Activated CD4-positive, alpha-beta T cell treated with anti-CD3 and anti-CD28 coated beads, Interleukin-2, amount 10 ng/mL, durations not matched to agents 7 days and 5 days (primary cell): ENCODE measurements at places on chromosomes 3 and 15.

DNA sequence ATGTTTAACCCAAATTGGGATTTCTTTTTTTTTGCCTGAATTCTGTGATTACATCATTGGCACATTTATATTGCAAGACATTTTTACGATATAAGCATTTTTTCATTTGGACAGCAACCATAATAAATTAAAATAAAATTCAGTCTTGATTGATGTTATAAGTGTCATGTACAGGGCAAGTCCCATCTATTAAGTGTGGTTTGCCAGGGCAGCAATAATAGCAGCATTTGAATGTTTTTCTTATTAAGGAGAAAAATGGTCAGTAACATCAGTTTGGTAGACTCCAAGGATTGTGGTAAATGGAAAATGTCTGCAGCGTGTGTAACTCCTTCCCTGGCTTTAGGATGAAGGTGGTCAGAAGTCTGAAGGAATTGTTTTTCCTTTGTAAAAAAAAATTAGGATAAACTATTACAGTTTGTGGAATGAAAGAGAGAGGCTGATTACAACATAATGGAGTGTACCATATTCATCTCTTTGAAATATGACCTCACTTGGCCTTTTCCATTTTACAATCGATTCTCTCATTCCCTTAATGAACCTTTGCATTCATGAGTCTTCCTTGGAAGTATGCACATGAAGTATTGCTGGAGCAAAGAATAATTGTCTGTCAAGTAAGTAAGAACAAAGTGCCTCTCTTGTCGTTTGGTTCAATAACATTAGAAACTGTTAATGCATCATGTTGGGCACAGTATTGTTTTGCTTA lies 405.4 kb upstream of the THRB start:
- DNase-seq = no peak

GRCh38 chr3:144652573-144652972 lies 681.0 kb downstream of the DIPK2A start:
- DNase-seq = no peak

DNA sequence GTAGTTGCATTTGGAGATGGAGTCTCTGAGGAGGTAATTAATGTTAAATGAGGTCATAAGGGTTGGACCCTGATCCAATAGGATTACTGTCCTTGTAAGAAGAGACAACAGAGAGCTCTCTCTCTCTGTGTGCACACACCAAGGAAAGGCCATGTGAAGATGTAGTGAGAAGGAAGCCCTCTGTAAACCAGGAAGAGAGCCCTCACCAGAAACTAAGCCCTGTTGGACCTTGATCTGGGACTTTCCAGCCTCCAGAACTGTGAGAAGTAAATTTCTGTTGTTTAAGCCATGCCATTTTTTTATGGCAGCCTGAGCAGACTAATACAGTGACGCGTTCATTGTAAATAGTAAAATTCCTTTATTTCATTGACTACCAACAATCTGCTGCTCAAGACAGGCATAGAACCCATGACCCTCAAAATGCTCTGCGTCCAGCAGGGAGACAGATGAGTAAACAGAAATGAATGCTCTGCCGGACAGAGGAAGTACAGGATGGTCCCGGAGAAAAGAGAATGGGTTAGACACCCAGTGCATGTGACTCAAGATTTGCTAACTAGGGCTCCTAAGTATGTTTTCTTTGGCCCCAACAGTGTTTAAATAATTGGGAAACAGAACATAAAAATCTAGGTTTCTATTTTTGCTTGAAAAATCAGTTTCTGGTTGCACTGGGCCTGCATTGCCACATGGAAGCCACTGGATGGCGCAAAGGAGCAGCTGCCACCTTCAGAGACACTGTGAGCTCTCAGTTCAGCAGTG lies 37.9 kb upstream of the TNFAIP8L3 start:
- no peak for DNase-seq

- DNase-seq = no peak
Observed at GRCh38 chr3:122902326-122902725, 107.5 kb downstream of the SLC49A4 start.

GRCh38 chr3:53046171-53047170 lies 598 bp upstream of the SFMBT1 start:
- DNase-seq = peak; percentile 59

DNA sequence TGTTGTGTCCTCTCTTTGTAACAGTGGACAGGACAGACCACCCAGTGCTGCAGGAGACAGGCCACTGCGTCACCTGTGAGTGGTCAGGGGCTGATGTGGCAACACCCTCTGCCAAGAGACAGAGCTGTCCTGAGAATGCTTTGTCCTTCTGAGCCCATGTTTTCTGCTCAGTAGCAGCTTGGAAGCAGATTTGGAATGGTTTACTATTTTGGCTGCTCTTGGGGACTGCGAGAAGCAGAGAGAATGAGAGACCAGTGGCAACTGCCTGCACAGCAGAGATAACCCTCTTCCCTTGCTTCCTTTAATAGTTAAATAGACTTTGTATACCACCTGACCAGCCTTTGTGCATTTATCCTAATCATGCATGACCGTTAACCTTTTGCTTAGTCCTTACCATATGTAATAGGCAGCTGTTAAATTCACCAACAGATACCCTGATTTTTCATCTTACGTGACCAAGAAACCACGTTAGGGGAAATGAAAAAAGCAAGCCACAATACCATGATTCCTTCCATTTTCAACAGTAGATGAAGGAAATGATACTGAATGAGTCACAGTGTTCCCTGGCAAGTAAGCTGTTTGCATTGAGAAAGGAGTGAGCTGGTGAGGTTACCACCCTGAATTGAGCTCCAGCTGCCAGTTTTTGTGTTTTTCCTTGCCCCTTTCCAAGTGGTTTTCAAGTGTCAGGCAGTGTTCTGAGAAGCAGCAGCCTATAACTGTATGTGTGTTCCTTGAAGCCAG lies 35.5 kb downstream of the B3GALNT1 start:
- no peak for DNase-seq

GRCh38 chr15:38061856-38062649 lies 127.6 kb downstream of the TMCO5A start:
- DNase-seq = no peak

DNA sequence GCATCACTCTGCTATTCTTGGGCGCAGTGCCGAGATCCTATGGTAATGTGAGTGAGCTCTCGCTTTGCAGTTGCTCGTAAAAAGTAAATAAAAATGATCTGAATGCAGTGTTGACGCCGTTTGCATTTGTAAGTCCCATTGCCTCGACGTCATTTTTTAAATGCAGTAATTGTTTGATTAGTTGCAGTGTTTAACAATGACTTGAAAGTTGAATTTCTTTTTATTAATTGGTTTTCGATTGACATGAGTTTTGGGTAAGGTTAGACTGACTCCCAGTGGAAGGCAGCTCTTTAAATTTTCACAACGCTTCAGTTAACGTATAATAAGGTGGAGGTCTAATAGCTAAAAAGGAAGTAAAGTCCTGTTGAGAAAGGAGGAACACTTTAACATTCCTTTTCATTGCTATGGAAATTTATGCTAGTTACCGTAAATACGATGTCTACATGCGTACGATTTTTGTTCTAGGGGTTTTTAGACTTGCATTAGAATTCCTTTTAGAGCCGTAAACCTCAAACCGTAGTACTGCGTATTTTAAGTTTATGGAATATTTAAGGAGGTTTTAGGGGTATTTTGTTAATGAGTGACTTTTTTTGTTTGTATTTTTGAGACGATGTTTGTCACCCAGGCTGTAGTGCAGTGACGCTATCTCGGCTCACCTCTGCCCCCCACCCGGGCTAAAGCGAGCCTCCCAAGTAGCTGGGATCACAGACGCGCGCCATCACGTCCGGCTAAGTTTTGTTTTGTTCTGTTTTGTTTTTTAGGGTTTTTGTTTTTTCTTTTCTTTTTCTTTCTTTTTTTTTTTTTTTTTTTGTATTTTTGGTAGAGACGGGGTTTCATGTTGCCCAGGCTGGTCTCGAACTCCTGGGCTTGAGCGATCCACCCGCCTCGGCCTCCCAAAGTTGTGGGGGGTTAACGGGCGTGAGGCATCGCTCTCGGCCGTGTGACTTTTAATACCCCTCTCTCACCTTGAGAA lies 1.4 kb downstream of the MORF4L1 start:
- DNase-seq = peak; percentile 56

- DNase-seq = peak; percentile 16
Observed at GRCh38 chr15:56244811-56245576, 1.3 kb upstream of the RFX7 start.

DNA sequence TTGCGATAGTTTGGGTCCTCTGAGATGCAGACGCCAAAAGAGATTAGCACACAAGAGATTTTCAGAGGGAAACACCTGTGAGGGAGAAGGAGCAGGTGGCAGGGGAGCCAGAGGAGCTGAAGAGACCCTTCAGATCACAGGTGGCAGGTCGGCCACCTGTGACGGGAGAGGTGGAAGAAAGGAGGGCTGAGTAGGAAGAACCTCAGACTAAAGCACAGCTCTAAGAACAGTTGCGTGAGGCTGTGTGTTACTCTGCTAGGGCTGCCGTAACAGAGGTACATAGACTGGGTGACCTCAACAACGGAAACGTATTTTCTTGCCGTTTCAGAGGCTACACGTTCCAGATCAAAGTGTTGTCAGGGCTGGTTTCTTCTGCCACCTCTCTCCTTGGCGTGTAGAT lies 38.5 kb downstream of the C2CD4A start:
- no peak for DNase-seq

- no peak for DNase-seq
Observed at GRCh38 chr15:51536965-51537574, 85.5 kb downstream of the DMXL2 start.

DNA sequence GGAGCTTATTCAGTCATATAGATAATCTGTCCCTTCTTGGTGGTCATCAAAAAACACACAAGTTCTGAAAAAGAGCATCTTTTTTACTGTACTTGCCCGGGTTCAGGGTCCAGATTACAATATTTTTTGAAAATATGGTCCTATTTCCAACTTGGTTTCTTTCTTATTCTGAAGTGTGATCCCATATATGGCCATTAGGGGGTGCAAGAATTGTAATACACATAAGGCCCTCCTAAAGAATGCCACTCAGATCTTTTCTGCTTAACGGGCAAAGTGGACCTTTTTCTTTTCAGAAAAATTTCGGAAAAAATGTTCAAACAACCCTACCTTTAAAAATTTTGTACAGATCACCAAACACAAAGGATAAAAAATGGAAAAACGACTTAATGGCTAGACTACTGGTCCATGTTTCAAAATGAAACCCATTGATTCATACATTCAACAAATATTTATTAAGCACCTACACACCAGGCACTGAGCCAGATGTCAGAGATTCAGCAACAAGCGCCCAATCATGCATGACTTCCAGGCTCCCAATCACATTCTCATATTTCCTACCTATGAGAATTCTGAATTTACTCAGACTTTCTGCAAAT lies 102.0 kb upstream of the MYRIP start:
- DNase-seq = peak; percentile 14

DNA sequence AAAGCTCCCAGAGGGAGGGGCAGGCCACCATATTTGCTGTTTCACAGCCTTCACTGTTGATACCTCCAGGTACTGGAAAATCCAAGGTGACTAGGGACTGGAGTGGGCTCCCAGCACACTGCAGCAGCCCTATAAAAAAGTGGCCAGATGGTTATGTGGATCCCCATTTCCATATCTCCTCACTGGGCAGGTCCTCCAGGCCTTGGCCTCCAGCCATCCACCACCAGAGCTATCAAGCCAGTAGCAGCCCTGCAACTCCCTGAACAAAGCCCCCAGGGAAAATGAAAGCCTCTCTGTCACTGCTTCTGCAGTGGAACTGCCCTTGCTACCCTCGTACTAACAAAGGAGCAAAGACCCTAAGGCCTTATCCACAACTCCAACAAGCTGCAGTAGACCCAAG lies 58.4 kb downstream of the ILDR1 start:
- DNase-seq = no peak

DNA sequence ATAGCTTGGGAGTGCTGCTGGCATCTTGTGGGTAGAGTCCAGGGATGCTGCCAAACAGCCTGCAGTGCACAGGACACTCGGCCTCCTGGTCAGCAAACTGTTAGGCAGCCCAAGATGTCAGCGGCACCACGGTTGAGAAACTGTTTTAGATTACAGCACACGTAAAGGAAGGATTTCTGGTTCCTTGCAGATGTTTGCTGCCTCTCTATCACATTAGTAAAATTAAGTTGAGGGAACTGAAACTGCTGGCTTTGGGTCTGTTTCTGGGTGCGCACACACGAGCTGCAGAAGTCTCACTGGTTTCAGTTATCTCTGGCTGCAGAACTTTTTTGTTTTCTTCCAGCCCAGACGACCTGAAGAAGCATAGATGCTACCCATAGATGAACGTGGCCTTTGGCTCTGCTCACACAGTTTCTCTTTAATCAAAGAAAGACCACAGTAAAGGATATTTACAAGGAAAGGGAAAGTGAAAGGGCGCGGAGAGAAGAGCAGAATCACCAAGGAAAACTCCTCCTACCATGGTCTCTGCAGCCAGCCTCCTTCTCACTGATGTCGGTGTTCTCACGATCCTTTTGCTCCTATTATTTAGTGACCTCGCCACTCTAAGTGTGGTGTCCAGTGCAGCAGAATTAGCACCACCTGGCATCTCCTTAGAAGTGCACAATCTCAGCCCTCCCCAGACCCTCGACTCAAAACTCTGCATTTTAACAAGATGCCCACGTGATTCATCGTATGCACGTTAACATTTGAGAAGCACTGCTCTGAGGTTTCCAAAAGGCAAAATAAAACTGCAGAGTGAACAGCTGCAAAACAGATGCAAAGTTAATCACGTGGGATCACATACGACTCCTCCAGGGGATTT lies 50.6 kb upstream of the AKAP13 start:
- DNase-seq = peak; percentile 79

- no peak for DNase-seq
Observed at GRCh38 chr3:138032567-138032966, 22.6 kb downstream of the CLDN18 start.

DNA sequence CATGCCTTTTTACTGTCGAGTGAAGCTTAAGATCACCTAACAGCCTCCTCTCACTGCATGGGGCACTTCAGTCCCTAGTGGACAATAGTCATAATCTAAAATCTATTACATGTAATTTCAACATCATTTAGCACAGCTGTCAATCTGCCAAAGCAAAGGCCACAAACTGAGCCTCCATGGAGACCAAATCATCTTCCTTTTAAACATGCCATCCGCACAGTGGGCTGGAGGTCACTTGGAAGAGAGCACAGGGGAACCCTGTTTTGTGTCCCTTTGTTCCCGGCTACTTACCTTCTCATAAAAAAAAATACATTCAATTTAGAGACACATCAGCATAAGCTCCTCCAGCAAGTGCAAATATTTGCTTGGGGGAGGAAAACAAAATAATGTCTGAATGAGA lies 167.3 kb downstream of the SQOR start:
- DNase-seq = no peak

GRCh38 chr3:79097964-79098660 lies 669.7 kb downstream of the ROBO1 start:
- DNase-seq = no peak

DNA sequence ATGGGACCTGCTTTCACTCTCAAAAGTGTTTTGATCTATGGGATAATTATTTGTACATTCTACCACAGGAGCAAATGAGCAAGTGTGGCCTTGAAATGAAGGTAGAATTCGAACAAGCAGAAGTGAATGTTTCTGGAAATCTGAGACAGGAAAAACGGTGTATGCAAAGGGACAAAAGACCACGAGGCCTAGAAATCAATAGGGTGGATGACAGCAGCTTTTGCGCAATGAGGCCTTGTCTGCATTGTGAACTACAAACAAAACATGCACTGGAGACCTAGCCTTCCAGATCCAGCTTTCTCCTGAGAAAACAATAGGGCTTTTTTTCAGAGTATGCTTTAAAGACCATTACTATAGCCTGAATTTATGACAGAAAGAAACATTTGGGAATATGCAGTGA lies 1137.0 kb downstream of the ROBO2 start:
- DNase-seq = no peak

- DNase-seq = peak; percentile 60
Observed at GRCh38 chr3:44235604-44236484, 5.8 kb upstream of the TOPAZ1 start.

- DNase-seq = no peak
Observed at GRCh38 chr3:134407239-134407625, 33.0 kb upstream of the AMOTL2 start.
